ENCODE measurements at places on chromosomes 7 and 10.

DNA sequence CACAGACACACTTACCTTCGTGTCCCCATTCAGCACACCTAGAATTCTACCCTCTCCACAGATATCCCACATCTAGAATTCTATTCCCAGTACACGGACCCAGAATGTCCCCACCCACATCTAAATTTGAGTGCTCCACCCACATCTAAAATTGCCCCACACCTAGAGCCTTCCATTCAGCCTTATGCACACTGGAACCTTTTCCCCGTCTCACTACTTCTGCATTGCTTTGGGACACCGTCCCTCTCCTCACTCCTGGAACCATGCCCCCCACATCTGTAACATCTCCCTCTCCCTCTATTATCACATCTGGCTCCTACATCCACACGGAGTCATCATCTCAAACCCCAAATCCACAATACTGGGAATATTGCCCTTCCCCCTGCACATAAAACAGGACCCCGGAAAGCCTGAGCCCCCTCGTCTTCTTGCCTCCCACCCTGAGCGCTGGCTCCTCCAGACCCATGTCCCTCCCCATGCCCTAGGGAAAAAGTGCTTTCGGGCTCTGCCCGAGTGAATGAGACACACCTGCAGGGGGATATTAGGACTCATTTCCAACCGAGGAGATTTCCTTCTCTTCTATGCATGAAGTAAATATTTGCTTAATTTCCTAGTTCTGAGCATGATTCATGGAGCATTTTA is 125.8 kb upstream of the UNC5B start:
- no peak for DNase-seq

GRCh38 chr7:138945154-138945553 is 36.0 kb downstream of the KIAA1549 start:
- DNase-seq, result no peak

GRCh38 chr7:71470830-71471229 is 338.9 kb downstream of the GALNT17 start:
- DNase-seq, result no peak

DNA sequence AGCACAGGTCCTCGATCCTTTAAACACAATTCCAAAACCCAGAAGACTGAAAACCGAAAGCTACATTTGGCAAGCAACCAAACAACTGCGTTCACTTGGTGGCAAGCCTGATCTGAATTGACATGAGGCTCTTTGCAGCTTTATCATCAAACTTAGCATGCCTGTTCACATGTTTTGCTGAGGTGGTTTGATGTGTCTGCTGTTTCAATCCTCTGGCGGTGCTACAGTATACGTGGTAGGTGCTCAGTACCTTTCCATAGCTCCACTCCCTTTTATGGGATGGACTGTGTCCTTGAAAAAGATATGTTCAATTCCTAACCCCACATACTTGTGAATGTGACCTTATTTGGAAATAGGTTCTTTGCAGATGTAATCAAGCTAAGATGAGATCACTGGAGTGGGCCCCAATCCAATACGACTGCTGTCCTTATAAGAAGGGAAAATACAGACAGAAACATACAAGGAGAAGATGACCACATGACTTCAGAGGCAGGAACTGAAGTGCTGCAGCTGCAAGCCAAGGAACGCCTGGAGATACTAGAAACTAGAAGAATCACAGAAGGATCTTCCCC is 33.4 kb downstream of the CCDC6 start:
- no peak for DNase-seq

- DNase-seq, result no peak
Measured at GRCh38 chr10:63120554-63120953, 12.6 kb upstream of the NRBF2 start.

DNA sequence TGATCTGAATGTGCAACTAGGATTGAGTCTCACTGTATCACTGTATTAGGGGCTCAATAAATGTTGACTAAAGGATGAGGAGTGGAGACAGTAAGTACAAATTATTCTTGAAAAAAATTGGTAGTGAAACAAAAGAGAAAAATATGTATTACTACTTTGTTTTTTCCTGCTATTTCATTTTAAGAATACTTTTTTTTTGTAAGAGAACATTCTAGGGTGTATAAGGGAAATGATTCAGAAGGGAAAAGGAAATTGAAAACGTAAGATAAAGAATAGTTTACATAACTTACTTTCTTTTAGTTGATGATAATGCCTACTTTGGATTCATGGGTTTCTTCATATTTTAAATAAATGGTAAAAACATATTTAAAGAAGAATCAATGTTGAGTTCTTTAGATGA is 9.6 kb downstream of the CAPZA2 start:
- DNase-seq, result no peak

GRCh38 chr7:159192013-159192412 is 47.3 kb upstream of the VIPR2 start:
- DNase-seq, result no peak

DNA sequence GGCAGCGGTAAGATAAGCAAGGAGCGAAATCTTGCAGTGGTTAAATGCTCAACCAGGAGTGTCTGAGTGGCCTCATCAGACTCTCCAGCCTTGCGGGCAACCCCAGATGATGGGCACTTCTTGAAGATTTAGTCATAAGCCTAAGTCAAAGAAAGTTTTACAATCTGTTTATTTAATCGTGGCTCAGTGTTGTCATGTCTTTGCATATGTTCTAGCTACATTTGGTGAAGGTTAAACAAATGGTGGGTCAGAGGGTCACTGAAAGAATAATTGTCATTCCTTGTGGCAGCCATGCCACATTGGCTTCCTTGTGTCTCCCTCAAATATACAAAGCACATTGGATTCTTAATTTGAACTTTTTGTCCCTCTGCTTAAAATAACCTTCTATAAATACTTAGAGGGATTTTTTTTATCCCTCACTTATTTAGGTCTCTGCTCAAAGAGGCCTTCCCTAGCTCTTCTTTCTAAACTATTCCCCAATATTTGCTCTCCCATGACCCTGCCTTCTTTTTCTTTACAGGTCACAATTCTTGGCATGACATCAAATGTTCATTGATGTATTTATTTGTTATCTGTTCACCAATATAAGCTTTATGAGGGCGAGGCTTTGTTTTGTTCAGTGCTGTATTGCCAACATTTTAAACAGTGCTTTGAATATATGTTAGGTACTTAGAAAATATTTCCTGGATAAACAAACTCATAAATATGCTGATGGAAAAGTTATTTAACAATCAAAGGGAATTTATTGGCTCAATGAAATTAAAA is 68.7 kb downstream of the NEUROD6 start:
- DNase-seq, result no peak

DNA sequence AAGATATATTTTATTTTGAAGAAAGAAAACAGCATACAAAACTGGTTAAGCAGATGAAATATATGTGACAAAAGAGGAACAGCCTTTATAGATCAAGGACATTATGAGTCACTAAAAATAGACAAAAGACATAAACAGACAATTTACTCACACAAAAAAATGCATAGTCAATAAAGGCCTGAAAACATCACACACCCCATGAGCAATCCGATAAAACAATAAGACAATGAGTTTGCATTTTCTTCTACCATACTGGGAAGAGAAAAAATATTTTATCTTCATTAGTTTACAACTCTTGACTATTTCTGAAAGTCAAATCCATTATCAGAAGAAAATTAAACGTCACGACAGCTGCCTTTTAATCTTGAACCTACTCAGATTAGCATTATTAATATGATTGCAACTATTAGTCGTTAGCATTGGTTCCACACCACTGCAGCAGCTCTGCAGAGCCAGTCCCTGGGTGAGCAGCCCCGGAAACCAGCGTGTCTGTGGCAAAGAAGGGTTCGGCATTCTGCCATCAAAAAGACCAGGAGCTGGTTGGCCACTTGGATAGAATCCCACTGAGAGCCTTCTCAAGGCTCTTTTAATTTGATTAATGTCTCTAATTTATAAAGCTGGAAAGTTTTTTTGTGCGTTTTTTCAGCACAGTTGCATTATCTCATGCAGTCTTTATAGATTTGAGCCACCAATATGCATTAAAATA is 305.4 kb upstream of the SHH start:
- DNase-seq, result no peak

GRCh38 chr10:26291721-26292480 is 75.3 kb downstream of the GAD2 start:
- DNase-seq, result no peak

GRCh38 chr10:104666106-104666505 is 25.0 kb downstream of the SORCS3 start:
- no peak for DNase-seq

GRCh38 chr7:6453734-6454133 is 6.0 kb upstream of the DAGLB start:
- DNase-seq, result no peak

DNA sequence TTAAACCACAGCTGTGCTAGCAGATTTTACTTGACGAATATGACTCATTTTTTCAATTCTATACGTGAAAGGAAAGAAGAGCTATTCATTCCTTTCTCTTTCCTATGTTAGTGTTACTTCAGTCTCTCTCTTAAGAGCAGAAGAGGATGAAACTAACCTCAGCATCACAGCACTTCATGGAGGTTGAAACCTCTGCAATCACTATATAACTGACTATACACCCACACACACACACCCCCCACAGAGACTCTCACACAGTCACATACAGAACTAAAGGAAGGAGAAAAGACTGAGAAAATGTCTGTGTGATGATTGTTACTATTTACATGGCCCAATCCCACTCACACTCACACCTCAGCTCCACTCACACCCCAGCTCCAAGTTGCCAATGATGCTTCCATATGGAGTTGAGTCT is 104.2 kb downstream of the KIF20B start:
- DNase-seq, result peak; percentile 32

- no peak for DNase-seq
Measured at GRCh38 chr10:124605001-124605370, 139.2 kb downstream of the FAM53B start.

DNA sequence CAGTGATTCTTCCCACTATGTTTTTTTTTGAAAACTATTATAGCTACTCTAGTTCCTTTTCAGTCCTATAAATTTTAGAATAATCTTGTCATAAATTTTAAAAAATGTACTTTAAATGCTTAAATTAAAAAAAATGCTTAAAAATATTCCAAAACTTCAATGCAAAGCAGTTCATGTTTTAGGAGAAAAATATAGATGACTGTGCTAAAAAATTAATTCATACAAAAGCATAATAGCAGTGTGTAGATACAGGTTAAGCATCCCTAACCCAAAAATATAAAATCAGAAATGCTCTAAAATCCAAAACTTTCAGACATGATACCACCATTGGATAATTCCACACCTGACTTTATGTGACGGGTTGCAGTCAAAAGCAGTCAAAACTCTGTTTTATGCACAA is 12.8 kb downstream of the STEAP4 start:
- no peak for DNase-seq

DNA sequence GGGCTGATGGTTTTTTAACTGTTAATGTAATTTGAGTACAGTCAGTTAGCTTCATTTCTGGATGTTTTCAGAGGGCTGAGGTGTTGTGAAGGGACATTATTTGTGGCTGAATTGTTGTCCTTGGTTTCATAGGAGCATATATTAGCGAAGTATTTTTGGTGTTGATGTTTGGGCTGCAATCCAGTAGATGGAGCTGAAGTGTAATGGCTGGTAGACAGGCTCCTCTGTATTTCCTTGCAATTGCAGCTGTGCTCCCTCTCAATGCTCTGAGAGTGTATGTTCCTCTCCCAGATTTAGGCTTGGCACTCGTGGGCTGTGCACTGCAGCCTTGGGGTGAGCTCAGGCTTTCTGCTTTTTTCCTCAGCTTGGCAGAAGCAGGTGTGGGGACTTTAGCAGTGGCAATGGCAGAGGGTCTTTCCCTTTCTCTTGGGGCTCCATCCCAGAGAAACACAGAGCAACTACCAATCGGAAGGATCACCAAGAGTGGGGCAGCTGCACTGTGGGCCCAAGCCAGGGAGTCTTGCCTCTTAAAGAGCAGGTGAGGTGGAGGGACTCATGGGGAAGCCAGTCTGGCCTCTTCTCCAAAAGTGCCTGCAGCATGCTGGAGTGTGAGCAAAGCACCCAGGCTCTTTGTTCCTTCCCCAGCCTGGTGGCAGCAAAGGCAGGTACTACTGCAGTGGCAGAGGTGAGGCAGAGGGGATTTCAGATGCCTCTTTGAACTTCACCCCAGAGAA is 544.4 kb downstream of the SH2D4B start:
- DNase-seq, result no peak

GRCh38 chr7:159120540-159120919 is 24.1 kb downstream of the VIPR2 start:
- DNase-seq, result no peak

DNA sequence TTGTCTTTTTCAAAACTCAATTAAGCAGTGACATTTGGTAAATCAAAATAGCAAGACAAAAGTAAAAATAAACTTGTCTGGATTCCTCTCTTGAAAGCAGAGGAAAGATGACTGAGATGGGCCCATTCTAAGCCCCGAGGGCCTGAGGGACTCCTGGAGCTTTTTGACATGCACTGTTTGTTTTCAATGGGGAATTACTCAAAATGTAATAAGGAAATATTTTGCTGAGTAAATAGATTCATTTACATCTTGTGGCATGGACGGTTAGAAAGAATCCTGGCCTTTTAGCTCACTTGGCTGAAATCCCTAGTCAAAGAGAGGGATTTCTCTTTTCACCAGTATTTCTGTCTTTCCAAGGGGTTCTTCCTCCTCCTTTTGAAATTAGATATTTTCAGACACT is 108.0 kb downstream of the MKX start:
- DNase-seq, result no peak

GRCh38 chr7:102387064-102387463 is 9.1 kb upstream of the PRKRIP1 start:
- no peak for DNase-seq

DNA sequence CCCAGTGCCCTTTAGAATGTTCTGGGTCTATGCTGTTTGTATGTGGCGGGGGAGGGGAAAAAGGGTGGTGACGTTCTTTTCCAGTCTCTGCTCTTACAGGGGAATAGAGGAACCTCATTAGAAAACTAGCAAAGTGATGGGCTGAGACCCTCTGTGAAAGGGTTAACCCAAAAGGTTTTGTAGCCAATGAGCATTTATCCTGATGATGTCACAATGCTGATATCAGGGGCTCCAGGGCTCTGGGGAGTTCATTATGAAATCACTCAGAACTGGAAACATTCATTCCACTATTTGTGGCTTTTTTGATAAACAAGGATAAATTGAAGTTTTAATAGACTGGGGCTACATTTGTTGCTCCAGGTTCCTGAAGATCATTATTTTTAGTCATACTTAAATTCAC is 71.7 kb downstream of the ARID5B start:
- DNase-seq, result no peak

DNA sequence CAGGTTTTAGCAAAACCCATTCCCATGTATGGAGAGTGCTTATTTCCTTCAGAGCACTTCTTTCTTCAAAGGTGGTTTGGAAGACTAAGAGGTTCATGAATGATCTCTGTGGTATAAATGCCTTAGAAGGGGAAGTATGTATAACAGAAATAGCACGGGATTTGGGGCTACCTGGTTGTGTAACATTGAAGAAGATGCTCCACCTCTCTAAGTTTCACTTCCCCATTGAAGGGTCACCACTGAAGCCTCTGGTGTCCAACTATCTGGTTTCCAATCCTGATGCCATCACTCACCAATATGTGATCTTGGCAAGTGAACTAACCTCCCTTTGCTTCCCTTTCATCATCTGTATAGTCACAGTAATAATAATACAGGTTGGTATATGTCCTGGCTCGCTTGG is 37.2 kb downstream of the CYCS start:
- DNase-seq, result no peak

Data from stimulated activated CD4-positive, alpha-beta T cell treated with anti-CD3 and anti-CD28 coated beads, Interleukin-1b, Interleukin-23, amount 100 ng/mL, for 4 hours (primary cell).